ENCODE measurements at places on chromosomes 4 and X.

DNA sequence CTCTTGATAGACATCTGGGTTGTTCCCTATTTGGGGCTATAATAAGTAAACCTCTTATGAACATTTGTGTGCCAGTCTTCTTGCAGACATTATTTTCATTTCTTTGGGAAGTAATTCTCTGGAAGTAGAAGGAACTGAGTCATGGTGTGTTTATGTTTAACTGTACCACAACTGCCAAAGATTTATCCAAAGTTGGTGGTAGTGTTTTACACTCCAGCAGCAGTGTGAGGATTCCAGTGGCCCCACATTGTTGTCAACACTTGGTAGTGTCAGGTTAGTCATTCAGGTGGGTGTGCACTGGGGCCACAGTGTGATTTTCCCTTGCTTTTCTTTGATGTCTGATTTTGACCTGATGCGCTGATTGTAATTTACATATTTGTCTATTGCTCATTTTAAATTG is 5.0 kb upstream of the UVSSA start:
- DNase-seq = no peak

- no peak for DNase-seq
Observed at GRCh38 chr4:71231129-71232055, 107.4 kb upstream of the SLC4A4 start.

DNA sequence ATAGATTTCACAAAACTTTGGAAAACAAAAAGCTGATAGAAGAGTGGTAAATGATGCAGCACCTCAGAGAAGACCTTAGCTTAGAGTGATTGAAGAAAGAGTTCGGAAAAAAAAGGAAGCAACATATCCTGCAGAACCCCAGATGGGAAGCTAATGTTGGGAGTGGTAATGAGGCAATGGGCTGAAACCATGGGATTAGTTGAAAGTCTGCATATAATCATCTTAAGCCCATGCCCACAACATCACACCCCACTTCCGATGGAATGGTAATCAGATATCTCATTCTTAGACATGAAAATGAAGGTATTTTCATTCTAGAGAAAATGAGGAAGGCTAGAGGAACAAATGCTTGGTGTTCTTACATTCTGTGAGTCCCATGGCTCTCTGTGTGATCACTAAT is 146.3 kb upstream of the ADAMTS3 start:
- no peak for DNase-seq

DNA sequence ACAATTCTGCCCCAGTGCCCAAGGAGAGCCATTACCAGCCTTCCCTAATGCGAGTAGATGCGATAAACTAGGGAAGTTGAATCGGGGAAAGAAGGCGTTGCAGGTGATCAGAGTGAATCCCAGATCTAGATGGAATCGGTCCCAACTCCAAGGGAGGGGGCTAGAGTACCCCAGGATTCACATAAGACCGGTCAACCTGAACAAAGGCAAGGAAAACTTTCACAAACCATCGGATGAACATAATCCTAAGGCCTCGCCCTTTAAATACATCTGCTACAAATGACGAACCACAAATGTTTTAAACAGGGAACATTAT is 11.2 kb upstream of the ZCCHC13 start:
- no peak for DNase-seq

GRCh38 chr4:72295966-72296557 is 264.3 kb downstream of the NPFFR2 start:
- DNase-seq = peak; percentile 8

- no peak for DNase-seq
Observed at GRCh38 chr4:176425035-176425434, 105.3 kb downstream of the SPCS3 start.

GRCh38 chr4:7237873-7238272 is 45.5 kb downstream of the SORCS2 start:
- no peak for DNase-seq

GRCh38 chr4:187070158-187070557 is 346.5 kb upstream of the FAT1 start:
- DNase-seq = no peak

DNA sequence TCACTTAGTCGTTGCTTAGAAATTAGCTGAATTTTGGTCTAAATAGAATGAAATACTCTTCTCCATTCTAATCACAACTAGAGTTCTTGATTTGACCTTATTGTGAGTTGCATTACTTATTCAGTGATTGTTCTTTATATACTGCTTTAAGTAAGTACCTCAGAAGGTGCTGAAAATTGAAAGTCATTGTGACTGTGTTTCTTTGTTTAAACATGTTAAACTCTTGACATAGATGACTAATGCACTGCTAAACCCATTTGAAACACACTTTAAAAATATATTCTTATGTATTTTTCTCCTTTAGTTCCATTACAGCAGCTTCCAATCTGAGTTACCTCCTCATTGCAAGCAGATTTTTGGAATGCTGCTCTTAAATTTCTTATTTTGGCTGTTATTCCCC is 9.1 kb downstream of the TSPAN7 start:
- no peak for DNase-seq

- DNase-seq = no peak
Observed at GRCh38 chrX:38886112-38886511, 84.9 kb downstream of the MID1IP1 start.

DNA sequence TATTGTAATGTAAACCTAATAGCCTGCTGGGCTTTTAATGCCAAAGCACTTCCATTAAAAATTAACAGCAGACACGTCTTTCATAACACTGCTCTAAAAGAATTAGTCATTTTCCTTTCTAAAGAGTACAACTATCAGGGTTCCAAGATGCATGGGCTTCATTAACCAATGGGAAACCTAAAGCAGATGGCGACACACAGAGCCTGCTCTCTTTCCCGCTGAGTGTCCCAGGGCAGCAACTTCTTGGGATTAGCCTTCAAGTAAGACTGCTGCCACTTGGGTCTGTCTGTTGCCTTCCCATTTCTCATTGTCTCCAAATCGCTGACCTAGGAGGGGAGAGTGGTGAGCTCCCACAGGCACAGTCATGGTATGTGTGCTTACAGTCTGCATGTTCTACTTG is 14.0 kb upstream of the PHKA2 start:
- no peak for DNase-seq

GRCh38 chr4:123825596-123826291 is 429.1 kb downstream of the SPRY1 start:
- DNase-seq = no peak

GRCh38 chr4:79049840-79050540 is 110.8 kb upstream of the PAQR3 start:
- DNase-seq = no peak

DNA sequence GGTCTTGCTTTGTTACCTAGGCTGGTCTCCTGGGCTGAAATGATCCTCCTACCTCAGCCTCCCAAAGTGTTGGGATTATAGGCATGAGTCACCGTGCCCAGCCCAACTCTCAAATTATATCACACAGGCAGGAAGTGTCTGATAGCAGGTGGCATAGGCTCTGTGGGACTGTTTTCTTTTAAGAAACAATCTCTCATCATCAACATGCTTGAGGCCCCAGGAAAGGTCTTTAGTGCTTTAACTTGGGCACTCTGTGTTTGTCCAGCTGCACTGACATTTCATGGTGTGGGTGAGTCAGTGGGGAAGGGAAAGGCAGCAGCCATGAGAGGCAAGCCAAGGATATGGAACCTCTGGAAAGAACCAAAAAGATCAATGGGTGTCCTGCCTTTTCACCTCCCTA is 88.1 kb upstream of the TSPAN5 start:
- DNase-seq = no peak

DNA sequence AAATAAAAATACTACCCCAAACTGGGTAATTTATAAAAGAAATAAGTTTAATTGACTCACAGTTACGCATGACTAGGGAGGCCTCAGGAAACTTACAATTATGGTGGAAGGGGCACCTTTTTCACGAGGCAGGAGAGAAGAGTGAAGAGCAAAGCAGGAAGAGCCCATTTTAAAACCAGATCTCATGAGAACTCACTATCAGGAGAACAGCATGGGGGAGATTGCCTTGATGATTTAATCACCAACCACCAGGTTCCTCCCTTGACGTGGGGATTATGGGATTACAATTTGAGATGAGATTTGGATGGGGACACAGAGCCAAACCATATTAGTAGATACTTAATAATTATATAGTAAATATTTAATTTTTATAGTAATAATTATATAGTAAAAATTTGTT is 10.1 kb downstream of the CISD2 start:
- DNase-seq = no peak

DNA sequence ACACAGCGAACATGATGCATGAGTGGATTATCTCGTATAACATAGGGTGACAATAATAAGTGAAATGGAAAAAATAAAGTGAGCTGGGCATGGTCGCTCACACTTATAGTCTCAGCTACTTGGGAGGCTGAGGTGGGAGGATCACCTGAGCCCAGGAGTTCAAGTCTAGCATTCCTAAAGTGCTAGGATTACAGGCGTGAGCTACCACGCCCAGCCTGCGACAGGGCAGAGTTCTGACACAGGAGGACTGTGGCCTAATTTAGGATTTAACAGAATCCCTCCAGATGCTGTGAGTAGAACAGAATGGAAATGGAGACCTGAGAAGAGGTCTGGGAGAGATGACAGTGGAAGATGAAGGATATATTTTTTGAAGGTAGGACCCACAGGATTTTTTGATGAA is 3.4 kb upstream of the PRICKLE3 start:
- no peak for DNase-seq

DNA sequence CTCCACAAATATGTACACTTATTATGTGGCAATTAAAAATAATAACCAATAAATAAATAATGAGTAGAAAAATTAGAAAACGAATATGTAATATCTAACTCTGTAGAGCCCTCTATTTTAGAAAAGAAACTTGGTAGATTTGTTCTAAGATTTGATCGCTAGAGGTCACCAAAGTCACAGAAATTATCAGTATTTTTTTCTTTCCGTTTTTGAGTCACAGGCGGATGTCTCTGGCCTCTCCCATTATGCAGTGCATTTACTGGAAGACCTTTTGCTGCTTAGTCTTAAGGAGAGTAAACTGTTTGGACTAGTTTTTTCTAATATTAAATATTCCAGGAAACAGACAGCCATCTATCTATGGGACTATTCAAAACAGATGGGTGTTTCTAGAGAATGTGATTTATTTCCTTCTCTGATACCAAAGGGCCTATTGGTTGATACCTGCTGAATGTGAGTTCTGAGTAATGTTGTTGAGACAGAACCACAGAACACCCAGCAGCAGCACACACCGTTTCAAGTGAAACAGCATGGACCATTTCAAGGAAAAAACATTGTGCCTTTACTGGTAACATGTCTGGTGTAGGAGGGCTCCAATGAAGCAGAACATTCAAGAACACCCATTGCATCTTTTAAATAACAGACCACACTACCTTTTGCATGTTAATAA is 34.0 kb upstream of the GYPA start:
- DNase-seq = peak; percentile 56

DNA sequence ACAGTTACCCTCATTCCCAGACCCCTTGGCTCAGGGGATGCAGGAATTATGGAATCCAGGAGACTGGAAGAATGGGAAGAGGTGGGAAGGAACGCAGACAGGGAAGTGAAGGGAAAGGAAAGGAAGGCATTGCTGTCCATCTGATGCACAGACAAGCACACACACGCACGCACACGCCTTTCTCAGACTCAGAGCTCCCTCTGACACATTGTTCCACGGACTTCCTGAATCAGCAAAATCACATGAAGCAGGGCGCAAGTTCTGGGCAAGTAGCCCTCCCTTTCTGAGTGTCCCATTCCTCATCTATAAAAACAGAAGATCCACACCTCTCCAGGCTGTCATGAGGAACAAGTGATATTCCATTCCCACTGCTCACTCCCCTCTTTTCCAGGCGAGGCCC is 13.2 kb downstream of the IQSEC2 start:
- no peak for DNase-seq

DNA sequence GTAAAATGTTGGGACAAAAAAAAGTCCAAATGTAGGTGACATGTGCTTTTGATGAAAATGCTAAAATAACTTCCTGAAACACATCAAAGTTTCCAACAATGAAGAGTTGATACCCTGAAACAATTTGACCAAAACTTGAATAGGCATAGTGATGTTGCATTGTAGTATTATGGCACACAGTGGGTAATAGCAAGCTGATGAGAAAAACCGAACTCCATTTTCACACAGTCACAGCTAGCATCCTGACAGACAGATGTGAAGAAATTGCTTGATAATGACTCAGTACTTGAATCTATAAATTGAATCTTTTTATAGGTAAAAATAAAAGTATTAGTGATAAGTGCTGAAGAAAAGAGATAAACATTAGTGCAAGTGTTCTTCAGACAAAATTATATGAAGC is 122.5 kb downstream of the ELOVL6 start:
- no peak for DNase-seq

GRCh38 chr4:33187035-33187434 is 2466.9 kb downstream of the PCDH7 start:
- DNase-seq = no peak

GRCh38 chr4:169620880-169621248 is 486 bp downstream of the CLCN3 start:
- peak; percentile 42 for DNase-seq

DNA sequence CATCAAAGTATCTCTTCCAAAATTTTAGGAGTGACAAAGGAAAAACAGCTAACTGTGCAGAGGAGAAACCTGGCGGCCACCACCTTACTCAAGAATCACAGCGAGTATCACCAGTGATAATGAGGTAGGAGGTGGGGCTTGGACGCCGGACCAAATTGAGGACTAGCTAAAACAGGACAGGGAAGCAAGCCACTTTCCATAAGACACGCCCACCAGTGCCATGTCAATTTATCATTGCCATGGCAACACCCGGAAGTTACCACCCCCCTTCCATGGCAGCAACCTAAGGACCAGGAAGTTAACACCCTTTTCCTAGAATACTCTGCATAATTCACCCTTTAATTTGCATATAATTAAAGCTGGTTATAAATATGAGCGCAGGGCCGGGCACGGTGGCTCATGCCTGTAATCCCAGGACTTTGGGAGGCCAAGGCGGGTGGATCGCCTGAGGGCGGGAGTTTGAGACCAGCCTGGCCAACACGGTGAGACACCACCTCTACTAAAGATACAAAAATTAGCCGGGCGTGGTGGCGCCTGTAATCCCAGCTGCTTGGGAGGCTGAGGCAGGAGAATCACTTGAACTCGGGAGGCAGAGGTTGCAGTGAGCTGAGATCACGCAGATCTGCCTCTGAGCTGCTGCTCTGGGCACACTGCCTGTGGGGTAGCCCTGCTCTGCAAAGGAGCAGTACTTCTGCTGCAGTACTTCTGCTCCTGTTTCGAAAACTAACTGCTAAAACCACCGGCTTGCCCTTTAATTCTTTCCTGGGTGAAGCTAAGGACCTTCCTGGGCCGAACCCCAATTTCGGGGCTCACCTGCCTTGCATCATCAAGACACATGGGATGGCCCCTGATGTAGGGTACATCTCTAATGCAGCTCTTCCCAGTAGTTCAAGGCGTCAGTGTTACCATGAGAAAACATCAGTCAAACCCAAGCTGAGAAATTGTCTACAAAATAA is 116.7 kb downstream of the HMX1 start:
- no peak for DNase-seq

DNA sequence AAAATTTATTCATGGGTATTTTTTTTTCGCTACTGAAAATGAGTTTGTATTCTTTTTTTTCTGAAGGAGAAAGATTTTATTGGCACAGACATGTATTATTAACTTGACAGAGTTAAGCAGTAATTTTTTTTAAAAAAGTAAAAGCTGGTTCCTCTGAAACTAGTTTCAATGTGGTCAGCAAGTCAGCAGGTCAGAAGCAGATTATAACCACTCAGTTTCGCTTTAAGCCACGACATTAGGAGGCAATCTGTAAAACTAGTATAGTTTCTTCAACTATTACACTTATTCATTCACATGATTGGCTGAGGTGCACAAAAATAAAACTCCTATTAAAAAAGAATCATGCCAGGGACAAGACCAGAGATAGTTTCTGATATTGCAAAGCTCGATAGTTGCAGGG is 714.2 kb upstream of the PCDH7 start:
- DNase-seq = no peak

- DNase-seq = no peak
Observed at GRCh38 chr4:174592985-174593335, 70.7 kb upstream of the HPGD start.

GRCh38 chrX:132022967-132023895 is at the start of gene STK26:
Gene STK26, plus strand, starts transcription at chrX:132023302. Its CDS starts 316 bp downstream, at chrX:132023618.
- peak; percentile 79 for DNase-seq

All from CD4-positive, alpha-beta T cell treated with Interleukin-10 for 1 hour (primary cell).